Stimulated activated CD4-positive, alpha-beta T cell treated with anti-CD3 and anti-CD28 coated beads, Interleukin-1b, Interleukin-23, amount 100 ng/mL, for 1 hour (primary cell): ENCODE measurements at places on chromosomes 12 and 14.

DNA sequence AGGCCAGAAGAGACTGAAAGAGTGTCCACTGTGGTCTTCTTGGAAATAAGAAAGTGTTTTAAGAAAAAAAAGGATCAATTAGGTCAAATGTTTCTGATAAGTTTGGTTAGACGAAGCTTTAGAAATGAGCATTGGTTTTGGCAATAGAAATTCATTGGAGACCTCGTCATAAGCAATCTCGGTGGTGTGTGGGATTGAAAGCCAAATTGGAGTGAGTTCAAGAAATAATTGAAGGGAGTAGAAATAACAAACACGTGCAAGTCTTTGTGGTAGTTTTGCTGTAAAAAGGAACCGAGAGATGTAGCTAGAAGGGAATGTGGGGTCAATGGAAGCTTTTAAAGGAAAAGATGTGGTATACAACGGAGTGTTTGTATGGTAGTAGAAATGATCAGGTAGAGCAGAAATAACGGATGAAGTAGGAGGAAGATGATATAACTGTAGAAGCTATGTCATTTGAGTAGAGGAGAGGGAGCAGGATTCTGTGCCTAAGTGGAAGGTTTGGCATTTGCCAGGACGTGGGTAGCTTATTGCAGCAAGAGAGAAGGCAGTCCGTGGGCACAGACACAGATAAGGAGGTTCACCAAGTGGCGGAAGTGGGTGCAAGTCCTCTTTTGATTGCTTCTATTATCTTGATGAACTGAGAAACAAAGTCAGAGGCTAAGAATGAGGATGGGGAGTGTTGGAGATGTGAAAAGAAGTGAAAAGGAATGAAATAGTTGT lies 146.2 kb downstream of the DACT1 start:
- no peak for DNase-seq

DNA sequence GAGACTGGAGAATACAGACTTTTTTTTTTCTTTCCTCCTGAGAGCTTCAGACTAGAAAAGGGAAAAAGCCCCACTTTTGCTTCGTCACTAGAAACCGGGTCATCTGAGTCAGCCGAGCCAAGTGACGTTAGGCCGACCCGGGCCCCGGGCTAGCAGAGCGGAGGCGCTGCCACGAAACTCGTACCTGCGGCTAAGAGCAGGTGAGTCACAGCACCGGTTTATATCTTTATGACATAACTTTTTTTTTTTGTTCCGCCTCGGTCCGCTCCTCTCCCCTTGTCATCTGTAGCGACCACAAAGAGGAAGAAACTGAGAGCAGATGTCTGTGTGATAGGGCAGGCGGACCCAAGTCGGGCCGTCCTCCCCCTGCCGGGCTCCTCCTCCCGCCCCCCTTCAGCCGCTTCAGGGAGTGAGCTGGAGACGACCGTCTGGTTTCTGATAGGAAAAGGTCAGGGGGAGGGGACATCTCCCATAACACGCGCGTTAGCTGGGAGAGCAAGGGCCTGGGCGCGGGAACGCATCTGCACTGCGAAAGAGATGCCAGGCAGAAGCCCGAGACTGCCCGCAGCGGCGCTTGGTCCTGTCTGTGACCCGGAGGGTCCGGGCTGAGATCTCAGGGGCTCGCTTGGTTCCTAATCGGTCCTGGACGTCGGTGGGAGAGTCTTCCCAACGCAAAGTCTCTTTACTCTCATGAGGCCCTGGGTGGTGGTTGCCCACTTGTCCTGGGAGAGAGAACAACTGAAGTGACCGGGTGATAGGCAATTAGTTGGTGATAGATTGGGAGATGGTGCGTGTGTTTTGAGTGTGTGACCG lies 586 bp downstream of the TTC6 start:
- DNase-seq, result peak; percentile 46

GRCh38 chr12:19002216-19002615 lies 127.3 kb upstream of the PLEKHA5 start:
- no peak for DNase-seq

GRCh38 chr14:32920696-32921276 lies 17.9 kb upstream of the NPAS3 start:
- DNase-seq, result no peak

GRCh38 chr14:24665440-24665991 lies 31.5 kb upstream of the GZMB start:
- no peak for DNase-seq
